Skin of body (tissue), 3 donors: ENCODE measurements at places on chromosomes 7 and 10.

- peak; percentile 81 for DNase-seq
Observed at GRCh38 chr7:95549818-95550529, 46.3 kb downstream of the PDK4 start.

DNA sequence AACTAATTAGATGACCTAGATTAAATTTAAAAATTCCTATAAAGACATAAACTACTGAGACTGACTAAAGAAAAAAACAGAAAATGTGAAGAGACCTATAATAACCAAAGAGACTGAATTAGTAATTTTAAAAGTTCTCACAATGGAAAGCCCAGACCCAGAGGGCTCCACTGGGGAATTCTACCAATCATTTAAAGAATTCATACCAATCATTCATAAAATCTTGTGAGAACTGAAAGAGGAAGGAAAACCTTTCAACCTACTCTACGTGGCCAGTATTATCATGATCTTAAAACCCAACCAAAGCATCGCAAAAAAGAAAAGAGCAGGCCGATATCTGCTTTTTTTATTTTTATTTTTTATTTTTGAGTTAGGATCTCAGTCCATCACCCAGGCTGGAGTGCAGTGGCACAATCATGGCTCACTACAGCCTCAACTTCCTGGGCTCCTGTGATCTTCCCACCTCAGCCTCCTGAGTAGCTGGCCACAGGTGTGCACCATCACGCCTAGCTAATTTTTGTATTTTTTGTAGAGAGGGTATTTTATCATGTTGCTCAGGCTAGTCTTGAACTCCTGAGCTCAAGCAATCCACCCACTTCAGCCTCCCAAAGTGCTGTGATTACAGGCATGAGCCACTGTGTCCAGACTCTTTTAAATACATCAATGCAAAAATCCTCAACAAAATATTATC, 48.6 kb downstream of the DGKI start:
- DNase-seq, result no peak

GRCh38 chr10:96656839-96657238, 63.5 kb downstream of the PIK3AP1 start:
- no peak for DNase-seq

DNA sequence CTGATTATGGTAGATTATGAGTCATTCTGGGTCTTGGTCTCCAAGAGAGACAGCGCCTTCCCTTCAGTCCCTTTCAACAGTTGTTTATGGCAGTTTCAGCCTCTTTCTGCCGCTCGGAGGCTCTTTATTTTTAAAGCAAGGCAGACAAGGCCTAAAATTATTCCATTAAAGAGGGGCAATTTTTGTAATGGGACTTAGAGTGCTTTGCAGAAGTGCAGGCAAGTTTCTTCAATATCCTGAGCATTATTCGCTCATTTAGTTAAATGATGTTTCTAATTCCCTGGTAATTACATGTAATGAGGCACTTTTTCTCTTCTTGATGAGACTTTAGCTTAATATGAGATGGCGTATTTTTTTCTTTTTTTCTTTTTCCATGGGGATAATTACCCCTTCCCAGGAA, 33.6 kb downstream of the BUB3 start:
- DNase-seq, result no peak

DNA sequence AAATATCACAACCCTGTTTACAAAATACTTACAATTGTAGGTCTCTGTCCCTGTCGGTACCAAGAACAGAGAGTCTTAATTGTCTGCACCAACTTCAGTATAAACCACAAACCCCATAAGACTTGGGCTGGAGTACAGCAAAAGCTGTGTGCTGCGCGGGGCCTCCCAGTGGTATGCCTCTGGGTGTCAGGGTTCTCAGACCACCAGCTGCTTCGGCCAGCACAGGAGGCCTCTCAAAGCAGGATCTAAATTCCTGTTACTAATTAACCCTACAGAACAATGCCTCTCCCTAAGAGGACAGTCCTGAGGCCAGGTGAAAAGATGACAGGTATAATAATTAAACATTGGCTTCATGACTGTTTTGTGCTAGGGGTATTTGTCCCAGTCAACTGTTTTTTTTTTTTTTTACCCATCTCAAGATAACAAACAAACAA, 957 bp upstream of the SVIL start:
- no peak for DNase-seq

DNA sequence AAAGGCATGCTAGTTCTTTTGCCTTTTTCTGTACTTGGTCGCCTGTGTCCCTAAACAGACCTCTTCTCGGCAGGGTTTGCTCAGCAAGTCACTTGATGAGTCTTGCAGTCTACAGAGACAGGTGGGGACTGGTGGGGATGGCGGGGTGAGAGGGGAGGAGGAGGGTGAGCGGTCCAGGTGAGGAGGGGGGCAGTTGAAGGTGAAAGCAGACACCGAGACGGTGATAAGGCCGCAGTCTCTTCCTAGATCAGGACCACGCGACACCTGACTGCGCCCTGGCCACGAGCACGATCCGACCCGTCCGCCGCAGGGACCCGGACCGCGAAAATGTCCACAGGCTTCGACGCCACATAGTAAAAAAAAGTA, 566 bp downstream of the ASNS start:
- DNase-seq, result no peak

GRCh38 chr10:123494301-123494808, 171.8 kb upstream of the GPR26 start:
- no peak for DNase-seq

- no peak for DNase-seq
Observed at GRCh38 chr7:69781412-69781846, 183.2 kb downstream of the AUTS2 start.

DNA sequence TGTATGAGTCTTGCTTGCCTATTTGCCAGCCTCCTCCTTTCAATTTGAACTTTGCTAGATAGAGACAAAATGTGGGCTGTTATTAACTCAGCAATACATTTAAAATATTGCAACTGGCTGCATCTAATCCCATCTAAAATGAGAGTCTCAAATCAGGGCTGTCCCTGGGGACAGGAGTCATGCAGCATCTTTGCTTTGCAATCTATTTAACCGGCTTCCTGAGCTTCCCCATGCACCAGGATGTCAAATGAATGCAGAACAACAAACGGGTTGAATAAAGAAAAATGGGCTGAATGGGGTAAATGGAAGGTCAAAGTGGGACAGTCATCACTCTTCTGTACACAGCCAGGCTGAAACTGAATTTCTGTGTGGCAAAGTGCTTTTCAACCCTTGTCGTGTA, 89.2 kb downstream of the AOAH start:
- no peak for DNase-seq

- DNase-seq, result peak; percentile 67
Observed at GRCh38 chr10:51789903-51790302, 90.5 kb upstream of the CSTF2T start.

DNA sequence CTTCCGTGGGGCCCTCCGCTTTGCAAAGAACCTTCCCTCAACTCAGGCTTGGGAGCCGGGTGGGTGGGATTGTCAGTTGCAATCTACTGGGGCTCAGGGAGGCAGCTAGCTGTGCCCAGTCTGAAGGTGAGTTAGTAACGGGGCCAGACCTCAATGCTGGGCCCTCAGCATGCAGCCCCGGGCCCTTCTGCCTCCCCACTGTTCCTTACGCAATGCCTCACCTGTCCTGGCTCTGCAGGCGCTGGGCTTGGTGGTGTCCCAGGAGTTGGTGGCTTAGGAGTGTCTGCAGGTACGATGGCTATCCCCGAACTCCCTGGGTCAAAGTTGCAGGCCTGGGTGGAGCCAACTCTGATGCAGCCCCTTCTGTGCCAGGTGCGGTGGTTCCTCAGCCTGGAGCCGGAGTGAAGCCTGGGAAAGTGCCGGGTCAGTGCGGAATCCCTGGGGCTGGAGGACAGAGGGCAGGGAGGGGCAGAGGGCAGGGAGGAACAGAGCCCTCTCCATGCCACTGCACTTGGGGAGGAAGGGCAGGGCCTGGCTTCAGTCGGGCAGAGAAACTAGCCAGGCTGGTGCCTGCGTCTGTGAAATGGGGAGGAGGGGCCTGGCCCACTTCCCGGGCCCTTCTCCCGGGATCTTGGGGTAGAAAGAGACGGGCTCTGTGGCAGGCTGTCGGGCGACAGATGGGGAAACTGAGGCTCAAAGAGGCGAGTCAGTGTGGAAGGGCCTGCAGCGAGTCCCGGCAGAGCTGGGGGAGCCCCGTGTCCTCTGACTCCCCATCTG, 15.0 kb downstream of the ELN start:
- DNase-seq, result no peak

- DNase-seq, result no peak
Observed at GRCh38 chr10:49615721-49616120, 1.9 kb downstream of the CHAT start.

GRCh38 chr7:120996333-120996987, 7.9 kb downstream of the CPED1 start:
- peak; percentile 93 for DNase-seq

DNA sequence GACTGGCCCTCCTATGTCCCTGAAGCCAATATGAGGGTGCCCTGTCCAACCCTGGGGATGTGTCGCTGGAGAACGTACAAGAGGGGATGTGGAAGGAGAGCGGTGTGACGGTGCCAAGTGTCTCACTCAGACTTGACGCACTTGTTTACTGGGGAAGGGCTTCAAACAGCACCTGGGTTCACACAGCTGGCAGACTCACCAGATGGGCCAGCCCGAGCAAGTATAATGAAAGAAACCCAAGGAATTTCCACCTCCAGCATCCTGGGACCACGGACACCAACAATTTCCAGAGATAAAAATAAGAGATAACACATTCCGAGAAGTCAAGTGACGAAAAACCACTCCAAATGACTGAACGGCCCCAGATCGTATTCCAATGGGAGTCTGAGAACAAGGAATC, 5.3 kb downstream of the ATP5MF start:
- DNase-seq, result no peak

DNA sequence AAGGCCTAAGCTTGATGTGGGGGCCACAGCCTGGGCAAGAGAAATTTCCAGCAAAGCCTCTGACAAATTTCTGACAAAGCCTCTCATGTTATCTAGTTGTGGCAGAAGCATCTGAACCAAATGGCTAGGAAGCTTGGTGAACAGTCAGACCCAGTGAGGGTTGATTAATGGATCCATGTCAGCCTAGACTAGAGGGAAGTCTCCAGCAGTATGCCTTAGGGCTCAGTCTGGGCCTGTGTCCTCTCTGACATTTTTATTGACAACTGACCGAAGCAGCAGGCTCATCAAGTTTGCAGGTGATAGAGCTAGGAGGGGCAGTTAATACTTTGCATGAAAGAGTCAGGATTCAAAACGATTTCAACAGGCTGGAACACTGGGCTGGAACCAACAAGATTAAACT, 25.3 kb downstream of the HIF1AN start:
- no peak for DNase-seq

DNA sequence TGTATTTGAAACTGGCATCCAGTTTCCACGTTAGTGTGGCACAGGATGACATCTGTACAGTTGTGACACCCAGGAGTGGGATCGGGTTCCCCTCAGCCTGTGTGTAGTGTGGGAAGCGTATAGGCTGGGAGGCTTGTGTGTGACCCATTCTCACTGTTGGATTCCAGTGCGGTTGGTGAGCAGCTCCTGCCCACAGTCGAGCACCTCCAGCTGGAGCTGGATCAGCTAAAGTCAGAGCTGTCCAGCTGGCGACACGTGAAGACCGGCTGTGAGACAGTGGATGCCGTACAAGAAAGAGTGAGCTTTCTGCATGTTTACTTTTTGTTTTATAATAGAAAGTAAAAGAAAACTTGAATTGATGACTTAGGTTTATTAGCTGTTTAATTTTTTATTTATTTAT, 18.7 kb upstream of the GET4 start:
- no peak for DNase-seq
